ENCODE measurements at places on chromosomes 13 and 19. TPM values are rescaled to one million over a fixed set of nuclear protein-coding genes. Genes with fewer than 3 reads are reported as not detected.

Gene KLC3
- 0.35 TPM for total RNA-seq

DNA sequence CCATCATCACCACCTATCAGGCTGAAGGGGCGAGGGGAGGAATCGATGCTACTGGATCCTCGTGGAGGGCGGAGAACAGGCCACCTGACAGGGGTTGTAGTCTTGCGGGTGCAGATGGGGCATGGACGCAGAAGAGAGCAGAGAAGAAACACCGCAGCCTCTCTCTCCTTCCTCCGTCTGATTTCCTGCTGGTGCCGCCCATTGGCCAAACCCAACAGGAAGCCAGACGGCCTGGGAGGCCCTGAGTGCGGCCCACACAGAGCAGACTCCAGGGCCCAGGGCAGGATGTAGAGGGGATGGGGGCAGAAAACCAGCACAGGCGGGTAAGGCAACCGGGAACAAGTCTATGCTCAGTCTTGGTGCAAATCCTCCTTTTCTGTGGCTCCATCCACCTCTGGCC, 15.4 kb downstream of the CEBPA start:
- no peak for DNase-seq

- no peak for DNase-seq
These were observed 113.6 kb upstream of the ARGLU1 start for GRCh38 chr13:106681536-106681935.

- DNase-seq = no peak
These were observed 5.8 kb downstream of the MISP3 start for GRCh38 chr19:14078411-14078810.

Gene PROZ
- not detected for total RNA-seq

- DNase-seq = no peak
These were observed at the start of gene KMT2B for GRCh38 chr19:35717665-35718344. Gene KMT2B, plus strand, starts transcription at chr19:35718003. Its CDS starts 16 bp downstream, at chr19:35718019.

DNA sequence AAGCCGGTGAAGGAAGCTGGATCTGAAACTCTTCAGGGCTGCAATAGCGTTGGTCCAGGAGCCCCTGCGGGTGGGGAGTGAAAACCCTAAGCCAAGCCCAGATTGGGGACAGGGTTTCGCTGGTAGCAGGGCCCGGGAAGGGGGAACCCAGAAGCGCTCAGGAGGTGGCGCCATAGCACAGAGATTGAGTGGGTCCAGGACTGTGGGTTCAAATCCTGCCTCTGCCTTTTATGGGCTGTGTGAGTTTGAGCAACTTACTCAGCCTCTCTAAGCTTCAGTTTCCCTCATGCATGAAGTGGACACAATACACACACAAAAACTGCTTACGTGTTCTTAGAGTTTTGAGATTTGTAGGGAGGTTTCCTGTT, 8.3 kb upstream of the SYCN start:
- DNase-seq = peak; percentile 50

All from T-cell (primary cell).